8988T (cell line): ENCODE measurements at places on chromosomes 2 and 18.

GRCh38 chr18:59835605-59836379 is 64.0 kb upstream of the PMAIP1 start:
- no peak for DNase-seq

GRCh38 chr2:19971691-19972090 is 18.2 kb downstream of the WDR35 start:
- no peak for DNase-seq

DNA sequence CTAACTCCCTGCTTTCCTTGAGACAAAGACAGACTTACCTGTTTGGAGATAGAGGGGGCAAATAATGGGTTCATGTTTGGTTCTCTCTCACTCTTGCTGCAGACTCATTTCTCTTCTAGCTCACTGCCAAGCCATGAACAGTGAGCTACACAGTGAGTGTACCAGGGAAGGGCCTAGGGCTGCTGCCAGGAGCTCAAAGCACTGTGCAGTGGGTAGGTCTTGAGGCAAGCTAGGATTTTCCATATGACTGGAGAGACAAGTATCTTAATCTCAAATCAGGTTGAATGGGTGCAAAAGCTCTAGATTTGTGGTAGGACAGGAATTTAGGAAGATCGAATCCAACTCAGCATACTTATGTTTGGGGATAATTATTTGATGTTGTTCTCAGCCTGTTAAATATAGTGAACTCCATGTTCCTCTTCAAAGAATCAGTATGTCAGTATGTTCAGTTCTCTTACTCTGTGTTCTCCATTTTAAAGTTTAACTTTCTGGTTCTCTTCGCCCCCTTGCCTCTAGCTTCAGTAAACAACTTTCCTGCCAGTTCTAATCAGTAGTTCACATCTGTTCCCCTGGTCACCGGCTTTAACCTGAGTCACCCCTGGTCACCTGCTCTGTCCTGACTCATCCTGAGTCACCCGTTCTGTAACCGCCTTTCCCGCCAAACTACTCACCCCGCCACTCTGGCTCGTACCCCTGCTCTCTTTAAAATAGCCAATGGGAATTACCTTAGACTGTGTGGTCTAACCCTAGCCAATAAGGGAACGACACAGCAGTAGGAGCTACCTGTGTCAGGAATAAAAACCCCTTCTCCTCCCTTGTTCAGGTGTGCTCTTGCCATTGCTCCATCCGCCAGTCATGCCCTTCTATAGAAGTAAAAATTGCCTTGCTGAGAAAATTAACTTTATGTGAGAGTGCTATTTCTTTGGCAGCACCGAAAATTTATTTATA is 21.9 kb downstream of the SLC25A52 start:
- DNase-seq, result no peak

GRCh38 chr2:230578106-230578505 is 134.5 kb upstream of the CAB39 start:
- DNase-seq, result no peak

DNA sequence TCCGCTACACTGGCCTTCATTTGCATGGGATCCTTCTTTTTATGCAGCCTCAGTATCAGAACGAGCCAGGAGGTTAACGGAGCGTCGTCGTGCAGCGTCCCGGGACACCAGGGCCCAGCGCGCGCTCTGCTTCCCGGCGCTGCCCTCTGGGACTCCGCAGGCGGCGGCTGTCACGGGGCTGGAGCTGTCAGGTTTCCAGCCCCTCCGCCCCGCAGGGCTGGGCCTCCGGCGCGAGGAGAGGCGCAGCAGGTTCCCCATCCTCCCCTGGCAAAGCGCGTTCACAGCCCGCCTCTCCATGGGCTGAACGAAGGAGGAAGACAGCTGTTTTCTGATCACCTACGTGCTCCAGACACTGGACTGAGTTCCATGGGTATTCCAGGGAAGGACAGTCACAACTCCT is 12.5 kb upstream of the PAX8 start:
- DNase-seq, result no peak

DNA sequence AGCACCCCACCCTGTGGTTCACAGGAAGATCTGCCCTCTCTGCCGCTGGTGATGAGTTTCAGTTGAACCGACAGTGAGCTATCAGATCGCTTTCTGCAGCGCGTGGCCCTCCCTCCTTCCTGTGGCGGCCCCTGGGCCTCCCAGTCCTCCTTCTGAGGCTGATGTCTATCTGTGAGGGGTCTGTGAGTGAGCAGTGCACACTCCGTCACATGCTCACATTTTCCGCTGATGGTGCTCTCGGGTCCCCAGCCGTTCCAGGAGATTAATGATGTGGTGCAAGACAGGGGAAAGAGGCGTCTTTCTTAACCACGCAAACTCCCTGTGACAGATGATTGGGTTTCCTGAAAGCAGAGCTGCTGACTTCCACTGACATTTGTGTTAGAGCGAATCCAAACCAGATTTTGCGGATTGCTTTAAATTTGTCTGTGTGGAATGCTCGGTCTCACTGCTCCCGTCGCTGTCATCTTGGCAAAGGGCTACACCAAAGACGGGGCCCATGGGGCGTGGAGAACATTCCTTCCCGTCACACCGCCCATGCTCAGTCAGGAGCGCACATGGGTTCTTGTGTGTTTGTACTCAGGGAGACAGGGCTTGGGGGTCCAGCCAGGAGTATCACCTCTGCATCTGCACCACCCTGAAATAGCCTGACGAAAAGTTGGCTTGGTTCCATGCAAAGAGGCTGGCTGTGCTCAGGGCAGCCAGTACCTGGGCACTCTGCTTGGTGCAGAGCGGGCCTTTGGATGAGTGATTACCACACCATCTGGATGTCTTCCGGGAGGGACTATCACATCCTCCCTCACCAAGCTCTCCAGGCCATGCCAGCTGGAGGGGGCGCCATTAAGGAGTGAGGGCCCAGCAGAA is 154.7 kb upstream of the HS6ST1 start:
- DNase-seq, result no peak

GRCh38 chr18:61972389-61973264 is 79.8 kb upstream of the RNF152 start:
- no peak for DNase-seq

DNA sequence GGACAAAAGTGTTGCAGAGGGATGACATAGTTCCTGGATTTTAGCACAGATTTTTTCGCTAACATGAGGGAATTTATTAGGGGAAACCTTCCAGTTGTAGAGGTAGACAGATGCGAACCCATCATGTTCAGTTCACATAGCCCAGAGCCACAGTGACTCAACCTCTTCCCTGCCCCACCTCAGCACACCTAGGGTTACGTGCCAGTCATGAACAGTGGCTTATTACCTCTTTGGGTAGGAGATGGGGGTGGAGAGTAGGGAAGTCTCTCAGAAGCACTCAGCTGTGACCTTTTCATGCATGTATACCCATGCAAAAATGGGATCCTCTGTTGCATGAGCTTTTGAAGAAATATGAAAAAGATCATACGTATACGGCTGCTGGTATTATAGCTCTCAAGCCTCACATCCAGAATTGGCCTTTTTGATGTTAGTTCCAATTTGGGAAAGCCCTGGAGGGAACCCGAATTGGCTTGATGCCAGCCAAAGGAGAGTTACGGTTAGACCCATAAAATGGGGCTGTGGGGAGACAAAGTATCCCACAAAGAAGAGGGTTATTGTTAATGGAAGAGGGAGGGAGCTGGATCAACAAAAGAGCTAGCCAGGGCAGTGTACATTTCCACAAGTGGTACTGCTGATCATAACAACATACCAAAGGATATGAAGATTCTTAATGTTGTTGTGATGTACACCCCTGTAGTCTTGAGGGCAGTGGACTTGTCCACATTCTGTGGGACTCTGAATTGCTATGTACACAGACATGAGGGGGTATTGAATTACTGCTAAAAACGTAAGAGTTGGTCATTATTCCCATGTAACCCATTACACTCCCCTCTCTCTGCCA is 4.9 kb downstream of the TANC1 start:
- DNase-seq, result no peak

GRCh38 chr2:72972352-72973136 is 55.2 kb downstream of the EMX1 start:
- DNase-seq, result no peak

GRCh38 chr2:120556911-120557310 is 178.8 kb upstream of the GLI2 start:
- no peak for DNase-seq

GRCh38 chr2:206424134-206424533 is 19.2 kb upstream of the ADAM23 start:
- no peak for DNase-seq

- no peak for DNase-seq
Measured at GRCh38 chr2:42087137-42087856, 39.5 kb downstream of the PKDCC start.

DNA sequence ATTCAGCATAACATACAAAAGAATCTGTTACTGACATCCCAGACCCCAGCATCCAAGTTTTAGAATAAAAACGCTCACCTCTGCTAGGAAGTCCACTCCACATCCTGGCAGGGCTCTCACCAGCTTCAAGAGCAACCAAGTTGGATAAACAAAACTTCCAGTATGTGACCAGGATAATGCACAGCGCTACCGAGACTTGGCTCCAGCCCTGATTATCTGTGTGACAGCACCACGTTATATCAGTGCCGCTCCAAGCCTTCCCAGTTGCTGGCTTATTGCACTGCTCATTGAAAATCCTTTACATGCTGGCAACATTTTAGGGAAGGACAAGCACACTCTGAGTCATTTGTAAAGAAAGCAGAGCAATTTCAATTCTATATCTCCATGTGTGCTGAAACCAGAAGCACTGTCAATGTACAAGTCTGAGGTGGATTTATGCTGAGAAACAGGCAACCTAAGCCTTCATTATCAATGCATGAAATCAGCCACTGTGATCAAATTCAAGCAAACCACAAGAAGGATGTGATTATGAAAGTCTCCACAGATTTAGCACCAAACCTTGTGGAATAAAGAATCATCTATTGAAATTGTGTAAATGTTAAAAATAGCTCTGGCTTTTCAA is 115.7 kb downstream of the ZNF385B start:
- no peak for DNase-seq

DNA sequence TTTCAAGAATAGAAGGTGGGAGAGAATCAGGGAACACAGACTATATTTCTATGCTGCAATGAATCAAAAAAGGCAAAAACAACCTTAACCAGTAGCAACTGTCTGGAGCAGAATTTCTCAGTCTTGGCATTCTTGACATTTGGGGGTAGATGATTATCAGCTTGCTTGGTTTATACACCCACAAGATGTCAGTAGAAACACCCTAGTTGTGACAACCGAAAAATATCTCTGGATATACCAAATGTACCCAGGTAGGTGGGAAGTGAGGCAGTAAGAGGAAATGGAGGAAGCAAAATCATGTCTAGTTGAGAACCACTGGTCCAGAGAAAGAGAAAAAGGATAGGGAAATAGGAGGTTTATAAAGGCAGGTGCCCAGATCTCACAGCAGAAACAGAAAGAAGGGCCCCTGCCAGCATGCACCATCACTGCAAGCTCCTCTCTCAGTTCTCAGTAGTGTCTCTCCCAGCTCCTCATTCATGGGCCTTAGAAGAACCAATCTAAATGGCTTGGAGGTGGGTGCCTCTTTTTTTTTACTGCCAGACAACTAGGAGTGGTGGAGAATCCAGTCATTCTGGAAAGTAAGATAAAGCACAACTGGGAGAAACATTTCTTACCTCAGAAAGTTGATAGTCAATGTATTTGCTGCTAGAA is 50.4 kb downstream of the MBD2 start:
- DNase-seq, result no peak

DNA sequence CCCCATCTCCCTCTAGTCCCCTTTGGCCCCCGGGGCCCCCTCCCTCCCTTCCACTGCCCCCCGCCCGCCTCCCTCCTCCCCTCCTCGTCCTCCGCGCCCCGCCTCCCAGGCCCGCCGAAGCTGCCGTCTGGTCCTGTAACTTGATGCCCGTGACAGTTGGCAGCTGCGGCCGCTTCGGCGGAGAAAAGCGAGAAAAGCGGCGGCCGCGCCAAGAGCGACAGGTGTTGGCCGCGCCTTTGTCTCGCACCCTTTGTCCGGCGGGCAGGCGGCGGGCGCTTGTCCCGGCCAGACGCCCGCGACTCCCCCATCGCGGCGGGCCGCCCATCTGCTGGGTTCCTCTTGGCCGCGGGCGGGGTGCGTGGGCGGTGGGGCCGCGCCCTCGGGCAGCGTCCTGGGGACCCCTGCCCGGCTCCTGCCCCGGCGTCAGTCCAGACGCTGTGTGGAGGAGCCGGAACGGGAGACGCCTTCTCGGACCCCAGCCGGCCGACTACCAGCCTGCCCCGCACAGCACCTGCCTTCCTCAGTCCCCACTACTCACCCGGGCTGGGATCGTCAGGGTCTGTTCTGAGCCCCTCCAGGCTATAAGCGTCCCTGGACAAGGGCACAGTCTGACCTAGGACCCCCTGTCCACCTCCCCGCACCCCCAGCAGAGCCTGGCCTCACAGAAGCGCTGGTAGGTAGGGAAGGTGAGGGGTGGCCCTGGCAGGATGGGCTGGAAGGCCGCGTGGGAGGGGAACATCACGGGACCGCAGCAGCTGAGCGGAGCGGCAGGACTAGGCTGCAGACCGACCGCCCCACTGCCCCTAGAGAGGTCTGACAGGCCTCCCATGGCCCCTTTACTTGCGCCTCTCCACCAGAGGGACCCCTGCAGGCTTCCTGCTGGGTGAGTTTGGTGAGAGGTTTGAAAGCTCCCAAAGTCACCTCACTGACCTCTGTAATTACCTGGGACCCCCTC is 1.2 kb upstream of the HES6 start:
- DNase-seq, result no peak

DNA sequence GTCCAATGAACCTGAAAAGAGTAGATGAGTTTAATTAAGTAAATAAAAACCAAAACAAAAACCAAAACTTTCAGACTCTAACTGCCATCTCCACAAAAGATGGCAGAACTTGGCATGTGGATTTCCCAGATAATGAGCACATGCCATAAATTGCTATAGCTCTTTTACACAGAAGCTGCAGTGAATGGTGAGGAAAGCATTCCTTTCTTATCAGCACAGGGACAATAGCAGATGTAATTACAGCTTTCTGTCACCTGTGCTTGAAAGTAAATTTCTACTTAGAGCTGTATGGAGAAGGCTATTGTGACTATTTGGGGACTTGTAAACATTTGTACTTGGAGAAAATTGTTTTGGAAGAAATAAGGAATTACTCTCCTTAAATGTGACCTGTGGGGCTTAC is 378.4 kb downstream of the RPRM start:
- DNase-seq, result no peak

DNA sequence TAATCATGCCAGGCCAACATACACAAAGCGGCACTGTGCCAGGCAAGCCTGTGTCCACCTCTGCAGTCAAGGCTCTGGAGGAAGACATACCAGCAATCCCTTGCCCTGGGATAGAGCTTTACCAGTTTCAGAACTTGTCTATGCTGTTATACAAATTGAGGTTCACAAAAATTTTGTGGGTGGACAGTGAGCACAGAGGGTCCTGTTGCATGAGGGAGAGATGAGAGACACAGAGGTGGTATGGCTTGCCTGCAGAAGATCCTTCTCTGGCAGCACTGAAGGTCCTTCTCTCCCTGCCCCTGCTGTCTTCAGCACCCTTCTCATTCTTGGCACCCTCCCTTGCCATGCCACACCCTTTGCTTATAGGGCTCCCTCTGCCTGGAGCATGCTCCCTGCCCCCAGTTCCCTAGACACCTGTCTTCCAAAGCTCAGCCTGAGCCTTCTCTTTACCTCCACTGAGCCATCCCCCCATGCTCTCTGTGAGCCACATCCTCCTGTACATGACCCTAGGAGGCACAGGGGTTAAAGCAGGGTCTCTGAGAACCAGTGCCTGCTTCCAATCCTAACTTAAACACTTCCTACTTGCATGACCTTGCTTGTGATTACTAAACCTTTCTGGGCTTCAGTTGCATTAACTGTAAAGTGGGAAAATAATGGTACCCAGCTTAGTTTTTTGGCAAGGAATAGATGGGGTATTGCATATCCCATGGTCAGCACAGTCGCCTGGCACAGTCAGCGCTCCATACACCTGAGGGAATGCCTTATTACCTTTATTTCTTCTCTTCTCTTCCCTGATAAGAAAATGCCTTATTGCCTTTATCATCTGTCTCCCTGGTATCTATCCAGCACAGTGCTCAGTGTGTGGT is 857 bp downstream of the FABP1 start:
- no peak for DNase-seq
